Body of pancreas (tissue), 4 donors: ENCODE measurements at places on chromosomes 7 and 10.

GRCh38 chr10:133309720-133310398 is 1.1 kb downstream of the ZNF511 start:
- peak; percentile 63 for DNase-seq

- no peak for DNase-seq
These were observed 55.1 kb downstream of the FAM53B start for GRCh38 chr10:124688889-124689670.

DNA sequence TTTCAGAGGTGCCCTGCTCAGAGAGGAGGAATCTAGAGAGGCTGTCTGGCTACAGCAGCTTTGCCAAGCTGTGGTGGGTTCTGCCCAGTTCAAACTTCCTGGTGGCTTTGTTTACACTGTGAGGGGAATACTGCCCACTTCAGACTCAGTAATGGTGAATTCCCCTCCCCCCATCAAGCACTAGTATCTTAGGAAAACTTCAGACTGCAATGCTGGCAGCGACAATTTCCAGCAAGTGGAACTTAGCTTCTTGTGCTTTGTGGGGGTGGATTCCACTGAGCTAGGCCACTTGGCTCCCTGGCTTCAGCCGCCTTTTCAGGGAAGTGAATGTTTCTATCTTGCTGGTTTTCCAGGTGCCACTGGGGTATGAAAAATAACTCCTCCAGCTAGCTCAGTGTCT is 42.8 kb downstream of the CYP2C8 start:
- no peak for DNase-seq

- no peak for DNase-seq
These were observed 317.7 kb downstream of the CAMK1D start for GRCh38 chr10:12667052-12667451.

GRCh38 chr7:89927762-89928161 is 226.5 kb upstream of the STEAP1 start:
- DNase-seq: no peak

- DNase-seq: no peak
These were observed 124.3 kb downstream of the THSD7A start for GRCh38 chr7:11707606-11708193.

- no peak for DNase-seq
These were observed 116.4 kb downstream of the SORBS1 start for GRCh38 chr10:95444792-95445191.

GRCh38 chr10:24542314-24543270 is 181.1 kb downstream of the ARHGAP21 start:
- no peak for DNase-seq

DNA sequence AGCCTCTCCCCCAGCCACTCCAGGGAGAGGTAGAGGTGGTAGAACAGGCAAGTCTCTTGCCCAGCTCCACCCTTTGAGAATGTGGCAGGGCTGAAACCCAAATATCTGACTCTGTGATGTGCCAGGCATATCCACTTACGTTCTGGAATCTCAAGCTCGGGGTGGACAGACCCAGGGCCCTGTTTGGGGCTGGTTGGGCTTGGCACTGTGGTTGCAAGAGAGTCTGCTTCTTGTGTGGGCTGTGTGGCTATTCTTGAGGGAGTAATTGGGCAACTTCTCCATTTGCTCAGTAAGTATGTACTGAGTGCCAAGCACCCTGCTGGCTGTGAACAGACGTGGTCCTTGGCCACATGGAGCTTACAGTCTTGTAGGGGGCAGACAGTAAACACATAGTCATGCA is 4.7 kb downstream of the UBTD1 start:
- DNase-seq: no peak

DNA sequence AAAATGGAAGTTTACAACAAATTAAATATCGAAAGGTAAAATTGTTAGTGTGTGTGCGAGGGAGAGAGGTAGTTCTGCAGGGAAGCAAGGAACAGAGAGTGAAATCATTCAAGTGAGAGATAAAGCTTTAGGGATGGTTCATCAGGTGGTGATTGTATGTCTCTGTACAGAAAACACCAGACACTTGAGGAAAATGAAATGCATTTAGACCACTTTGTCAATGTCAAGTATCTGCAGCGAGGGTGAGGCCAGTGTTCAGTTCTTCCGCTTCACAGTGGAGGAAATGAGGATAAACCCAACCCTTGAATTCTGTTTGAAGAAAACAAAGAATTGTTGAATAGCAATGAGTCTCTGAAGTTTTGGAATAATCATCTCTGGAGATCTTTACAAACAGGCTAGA is 14.4 kb upstream of the ITGB1 start:
- DNase-seq: no peak

DNA sequence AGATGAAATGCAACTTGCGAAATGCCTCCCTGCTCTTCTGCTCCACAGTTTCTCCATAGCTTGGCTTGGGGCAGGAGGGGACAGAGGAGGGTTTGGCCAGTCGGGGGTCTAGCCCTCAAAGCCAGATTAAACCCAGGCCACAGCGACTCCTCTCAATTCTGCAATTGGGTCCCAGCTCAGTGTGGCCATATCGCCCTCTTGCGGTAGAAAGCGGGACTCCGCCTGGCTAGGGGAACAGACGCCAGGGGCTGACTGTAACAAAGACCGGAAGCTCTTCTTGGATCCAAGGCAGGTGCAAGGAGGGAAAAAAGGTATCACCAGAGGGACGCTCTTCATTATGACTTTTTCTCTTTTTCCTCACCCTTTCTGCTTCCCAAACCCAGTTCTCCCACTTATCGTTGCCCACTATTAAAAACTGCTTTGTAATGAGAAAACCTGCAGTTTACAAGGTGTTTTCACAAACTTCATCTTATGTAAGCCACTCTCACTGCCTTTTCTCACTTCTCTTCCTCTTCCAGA is 36.6 kb upstream of the TNPO3 start:
- peak; percentile 86 for DNase-seq

DNA sequence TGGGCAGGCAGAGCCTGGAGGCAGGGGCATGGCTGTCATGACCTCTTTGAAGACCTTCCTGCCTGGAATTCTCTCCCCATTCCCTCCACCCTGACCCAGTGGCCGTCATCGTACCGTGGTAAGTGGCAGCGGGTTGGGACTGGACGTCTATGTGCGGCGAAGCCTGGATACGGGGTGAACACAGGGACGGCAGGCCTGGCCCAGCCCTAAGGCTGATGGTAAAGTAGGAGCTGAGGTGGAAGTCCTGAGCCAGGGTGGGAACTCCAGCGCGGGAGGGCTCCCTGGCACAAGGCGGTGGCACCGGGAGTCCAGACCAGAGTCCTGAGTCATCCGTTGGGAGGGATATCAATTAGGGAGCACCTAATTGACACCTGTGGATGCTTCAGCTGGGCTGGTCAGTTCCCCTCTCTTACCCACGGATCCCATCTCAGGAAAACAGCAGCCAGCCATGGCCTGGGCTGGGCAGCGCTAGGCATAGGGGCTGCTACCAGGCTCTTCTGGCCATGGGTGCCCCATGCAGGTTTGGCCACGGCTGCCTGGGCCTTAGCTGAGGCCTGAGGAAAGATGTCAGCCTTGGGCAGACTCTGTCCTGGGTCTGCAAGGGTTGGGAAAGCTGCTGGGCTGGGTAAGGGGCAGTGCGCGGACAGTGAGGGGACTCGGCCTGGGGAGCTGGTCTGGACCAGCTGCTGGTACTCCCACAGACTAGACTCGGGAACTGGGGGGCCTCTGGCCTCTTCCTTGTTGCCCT is 3.3 kb downstream of the PPIF start:
- DNase-seq: no peak

GRCh38 chr10:12975906-12976305 is 25.6 kb downstream of the CCDC3 start:
- no peak for DNase-seq
